Stimulated activated CD4-positive, alpha-beta T cell treated with anti-CD3 and anti-CD28 coated beads, Interleukin-15, amount 100 ng/mL, for 48 hours (primary cell): ENCODE measurements at places on chromosomes 6 and 20.

DNA sequence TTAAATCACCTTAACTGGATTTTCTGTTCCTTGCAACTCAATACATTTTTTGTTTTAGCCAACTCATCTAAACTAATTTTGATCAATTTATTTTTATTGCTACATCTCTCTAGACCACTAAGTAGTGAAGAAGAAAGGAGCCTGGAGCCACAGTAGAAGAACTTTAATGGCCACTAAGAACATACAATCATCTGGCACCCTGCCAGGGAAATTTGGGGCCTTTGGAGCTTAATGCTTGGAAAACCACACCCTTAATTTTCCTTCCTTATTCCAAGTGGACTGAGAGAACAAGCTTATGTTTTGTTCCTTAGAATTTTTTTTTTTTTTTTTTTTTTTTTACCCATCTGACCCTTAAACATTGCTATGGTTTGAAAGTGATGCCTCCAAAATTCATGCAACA lies 12.0 kb upstream of the GMDS start:
- no peak for DNase-seq

- no peak for DNase-seq
These were observed 63.7 kb downstream of the MYB start for GRCh38 chr6:135244805-135245204.

DNA sequence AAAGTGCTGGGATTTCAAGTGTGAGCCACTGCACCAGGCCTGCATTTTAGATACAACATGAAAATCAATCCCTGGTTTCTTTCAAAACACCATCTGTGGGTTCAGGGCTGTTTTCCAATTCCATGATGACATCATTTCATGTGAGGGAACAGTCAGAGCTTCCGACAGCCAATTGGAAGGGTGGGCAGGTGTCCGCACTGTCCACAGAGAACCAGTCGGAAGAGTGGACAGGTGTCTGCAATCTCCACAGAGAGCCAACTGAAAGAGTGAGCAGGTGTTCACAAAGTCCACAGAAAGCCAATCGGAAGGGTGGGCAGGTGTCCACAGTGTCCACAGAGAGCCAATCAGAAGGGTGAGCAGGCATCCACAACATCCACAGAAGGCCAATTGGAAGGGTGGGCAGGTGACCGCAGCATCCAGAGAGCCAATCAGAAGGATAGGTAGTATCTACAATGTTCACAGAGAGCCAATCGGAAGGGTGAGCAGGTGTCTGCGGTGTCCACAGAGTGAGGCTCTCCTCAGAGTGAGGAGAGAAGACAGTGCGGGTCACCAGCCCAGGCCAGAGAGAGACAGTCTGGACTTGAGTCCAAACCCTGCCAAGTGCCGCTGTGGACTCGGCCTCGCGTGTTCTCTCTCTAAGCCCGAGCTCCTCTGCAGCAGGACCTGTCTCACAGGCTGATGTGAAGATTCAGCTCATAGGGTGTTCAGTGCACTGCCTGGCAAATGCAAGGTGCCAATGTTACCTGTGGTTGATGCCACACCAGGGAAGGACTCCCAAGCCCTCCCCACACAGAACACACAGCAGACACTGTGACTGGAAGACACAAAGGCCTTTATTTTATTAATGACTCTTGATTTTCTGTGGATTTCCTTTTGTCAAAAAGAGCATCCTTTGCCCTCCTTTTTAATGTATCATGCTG lies 57.3 kb downstream of the DLL1 start:
- DNase-seq: no peak

DNA sequence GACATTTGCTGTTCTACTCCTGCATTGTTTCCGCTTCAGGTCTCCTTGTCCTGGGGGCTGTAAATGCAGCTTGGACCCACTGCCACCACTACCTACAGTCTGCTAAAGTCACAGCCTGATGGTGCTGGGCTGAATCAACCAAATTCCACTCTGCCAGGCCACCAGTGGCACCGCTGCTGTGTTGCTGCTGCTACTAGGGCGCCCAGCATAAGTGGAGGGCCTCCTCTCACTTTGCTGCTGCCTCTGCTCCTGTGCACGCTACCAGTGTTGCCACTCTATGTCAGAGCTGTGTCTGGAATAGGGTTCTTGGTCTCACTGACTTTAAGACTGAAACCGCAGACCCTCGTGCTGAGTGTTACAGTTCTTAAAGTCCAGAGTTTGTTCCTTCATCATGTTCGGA lies 1.4 kb upstream of the SSR1 start:
- DNase-seq: no peak

GRCh38 chr6:162165479-162165878 lies 562.1 kb downstream of the PRKN start:
- no peak for DNase-seq

- no peak for DNase-seq
These were observed 47.4 kb downstream of the COL21A1 start for GRCh38 chr6:56199956-56200355.

DNA sequence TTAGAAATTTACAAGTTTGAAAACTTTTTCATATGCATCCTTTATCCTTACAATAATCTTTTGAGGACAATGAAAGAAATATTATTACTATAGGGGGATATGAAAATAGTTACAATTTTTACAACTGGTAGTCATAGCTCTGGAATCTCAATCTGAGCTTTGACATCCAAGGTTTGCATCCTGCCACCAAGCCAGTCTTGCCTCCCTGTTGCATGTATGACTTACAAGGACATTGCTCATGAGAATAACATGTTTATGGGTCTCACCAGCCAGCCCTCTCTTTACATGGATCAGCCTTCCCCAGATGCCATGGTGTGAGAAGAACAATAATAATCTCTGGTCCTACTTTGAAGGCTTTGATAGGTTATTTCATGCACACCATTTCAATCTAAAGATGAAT lies 67.5 kb downstream of the THEMIS start:
- DNase-seq: no peak

- no peak for DNase-seq
These were observed 437.3 kb downstream of the DHX35 start for GRCh38 chr20:39399463-39399862.

DNA sequence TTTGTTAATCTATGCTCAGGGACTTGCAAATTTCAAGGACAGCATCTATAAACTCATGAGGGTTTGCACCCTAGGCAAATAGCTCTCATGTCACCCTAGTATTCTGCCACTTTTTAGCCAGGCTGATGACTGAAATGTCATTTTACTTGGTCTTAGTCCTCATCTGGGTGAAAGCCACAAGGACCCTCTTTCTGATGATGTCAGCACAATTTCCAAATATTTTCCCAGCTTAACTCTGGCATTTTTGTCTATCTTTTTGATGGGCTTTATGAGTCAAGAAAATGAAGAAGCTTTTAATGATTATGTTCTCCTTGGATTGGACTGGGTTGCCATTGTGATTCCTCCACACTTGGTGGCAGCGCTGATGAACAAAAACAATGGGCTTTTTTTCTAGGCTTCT lies 420.1 kb upstream of the BTBD3 start:
- DNase-seq: no peak

DNA sequence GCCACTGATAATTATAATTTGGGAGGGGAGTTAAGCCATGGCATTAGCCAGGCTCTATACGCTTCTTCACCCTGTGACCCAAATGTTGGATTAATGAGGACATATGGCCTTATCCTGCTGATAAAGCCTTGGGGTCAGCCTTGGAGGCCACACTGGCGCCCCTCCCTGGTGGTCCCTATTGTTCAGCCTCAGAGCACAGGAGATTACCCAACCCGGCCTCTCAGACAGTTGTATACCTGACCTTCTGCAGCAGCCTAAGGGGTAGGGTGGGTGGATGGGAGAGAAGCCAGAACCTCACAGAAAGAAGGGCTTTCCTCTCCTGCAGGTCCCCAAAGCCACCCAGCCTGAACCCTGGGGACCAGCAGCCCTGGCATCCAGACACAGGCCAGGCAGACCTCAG lies 76.8 kb downstream of the LINC00237 start:
- DNase-seq: no peak

GRCh38 chr6:32685603-32686002 lies 19.1 kb upstream of the HLA-DQB1 start:
- DNase-seq: no peak

- DNase-seq: no peak
These were observed 491.4 kb upstream of the POU3F2 start for GRCh38 chr6:98343004-98343403.

DNA sequence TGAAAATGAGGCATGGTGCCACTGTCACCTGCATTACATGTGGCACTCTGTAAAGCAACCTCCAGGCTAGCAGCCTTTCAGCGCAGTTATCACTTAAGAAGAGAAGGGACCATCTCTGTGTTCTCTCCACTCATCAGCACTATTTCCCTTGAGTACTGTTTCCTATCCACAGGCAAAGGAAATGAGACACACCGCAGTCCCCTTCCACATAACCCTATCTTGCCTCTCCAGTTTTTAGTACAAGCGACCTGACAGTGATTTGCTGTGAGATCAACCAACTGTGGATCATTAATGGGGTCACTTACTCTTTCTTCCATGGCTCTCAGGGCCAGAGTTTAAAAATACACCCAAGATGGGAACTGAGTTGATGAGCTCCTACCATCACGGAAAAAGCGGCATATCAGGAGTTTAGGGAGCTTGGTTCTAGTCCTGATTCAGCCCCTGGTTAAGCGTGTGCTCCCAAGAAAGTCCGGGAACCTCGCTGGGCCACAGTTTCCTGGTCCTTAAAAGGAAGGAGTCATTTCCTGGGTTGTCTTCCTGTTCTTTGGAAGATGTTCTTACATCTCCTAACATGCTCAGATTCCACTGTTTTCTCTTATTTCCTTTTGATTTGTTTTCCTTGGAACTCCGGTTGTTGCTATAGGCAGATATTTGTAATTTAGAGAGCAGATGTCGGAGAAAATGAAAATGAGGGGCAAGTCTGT lies 27.3 kb downstream of the PRDM1 start:
- no peak for DNase-seq

- DNase-seq: peak; percentile 15
These were observed 1.0 kb upstream of the E2F3 start for GRCh38 chr6:20400456-20401204.

- no peak for DNase-seq
These were observed 613.5 kb downstream of the C6orf118 start for GRCh38 chr6:164695896-164696295.

GRCh38 chr6:15518057-15518456 lies 144.8 kb downstream of the DTNBP1 start:
- DNase-seq: no peak

GRCh38 chr6:40845553-40845952 lies 193.5 kb downstream of the UNC5CL start:
- peak; percentile 5 for DNase-seq

DNA sequence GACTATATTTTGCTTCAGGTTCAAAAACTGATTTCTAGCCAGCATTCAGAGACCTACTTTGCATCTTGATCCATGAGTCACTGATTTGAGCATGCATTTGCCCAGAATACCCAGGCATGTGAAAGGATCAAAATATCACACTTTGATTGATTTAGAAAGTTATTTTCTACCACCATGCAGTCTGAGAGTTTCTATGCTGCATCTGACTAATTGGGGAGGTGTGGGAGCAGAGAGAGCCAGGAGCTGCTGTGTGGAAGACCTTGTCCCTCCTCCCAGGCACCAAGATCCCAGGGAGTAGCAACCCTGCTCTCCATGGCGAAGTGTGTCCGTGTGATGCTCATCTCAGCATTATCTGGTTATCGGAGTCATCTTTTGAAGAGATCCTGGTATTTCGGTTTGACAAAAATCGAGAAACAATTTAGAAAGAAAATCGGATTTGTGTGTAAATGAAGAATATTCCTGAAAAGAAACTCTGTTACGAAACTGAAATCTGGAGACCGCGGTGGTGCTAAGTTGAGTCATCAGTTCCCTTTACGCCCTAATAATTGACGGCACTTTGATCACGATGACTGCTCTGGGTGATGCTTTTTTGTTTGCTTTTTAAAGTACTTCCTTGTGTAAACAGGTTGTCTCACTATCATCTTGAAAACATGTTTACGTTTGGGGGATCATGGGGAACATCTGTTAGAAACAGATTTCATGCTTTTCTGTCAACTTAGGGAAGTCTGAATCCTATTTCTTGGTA lies 193.4 kb downstream of the BACH2 start:
- DNase-seq: no peak

DNA sequence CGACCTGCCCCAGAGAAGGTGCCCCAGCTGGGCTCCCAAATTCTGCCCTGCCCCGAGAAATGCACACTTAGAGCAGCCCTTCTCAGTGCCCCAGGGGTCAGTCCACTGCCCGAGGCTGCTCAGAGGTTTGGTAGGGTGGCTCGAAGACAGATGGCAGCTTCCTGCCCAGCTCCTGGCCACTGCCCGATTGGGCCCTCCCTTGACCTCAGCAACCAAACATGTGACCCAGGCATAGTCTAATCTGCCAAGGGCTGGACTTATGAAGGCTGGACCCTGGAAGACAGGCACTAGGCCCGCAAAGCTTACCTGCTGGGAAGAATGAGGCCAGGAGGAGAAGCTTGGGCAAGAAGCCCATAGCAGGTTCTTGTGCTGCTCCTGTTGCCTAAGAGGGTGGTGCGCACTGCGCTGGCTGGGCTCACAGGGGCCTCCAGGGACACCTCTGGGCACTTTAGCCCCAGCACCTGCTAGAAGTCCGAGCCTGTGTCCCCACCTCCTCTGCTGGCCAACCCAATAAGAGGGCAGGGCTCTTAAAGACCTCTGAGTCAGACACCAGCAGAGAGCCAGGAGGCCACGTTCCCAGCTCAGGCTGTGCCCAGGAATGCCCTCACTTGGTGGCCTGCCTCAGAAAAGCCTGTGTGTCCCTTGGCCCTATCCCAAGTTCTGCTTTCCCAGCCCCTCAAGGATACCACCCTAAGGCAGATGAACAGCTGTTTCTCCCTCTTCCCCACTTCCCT lies 5.5 kb downstream of the SIGLEC1 start:
- DNase-seq: no peak

GRCh38 chr6:150711584-150712504 lies 112.2 kb downstream of the PLEKHG1 start:
- no peak for DNase-seq

- DNase-seq: no peak
These were observed 28.5 kb upstream of the ERVFRD-1 start for GRCh38 chr6:11140056-11140455.

DNA sequence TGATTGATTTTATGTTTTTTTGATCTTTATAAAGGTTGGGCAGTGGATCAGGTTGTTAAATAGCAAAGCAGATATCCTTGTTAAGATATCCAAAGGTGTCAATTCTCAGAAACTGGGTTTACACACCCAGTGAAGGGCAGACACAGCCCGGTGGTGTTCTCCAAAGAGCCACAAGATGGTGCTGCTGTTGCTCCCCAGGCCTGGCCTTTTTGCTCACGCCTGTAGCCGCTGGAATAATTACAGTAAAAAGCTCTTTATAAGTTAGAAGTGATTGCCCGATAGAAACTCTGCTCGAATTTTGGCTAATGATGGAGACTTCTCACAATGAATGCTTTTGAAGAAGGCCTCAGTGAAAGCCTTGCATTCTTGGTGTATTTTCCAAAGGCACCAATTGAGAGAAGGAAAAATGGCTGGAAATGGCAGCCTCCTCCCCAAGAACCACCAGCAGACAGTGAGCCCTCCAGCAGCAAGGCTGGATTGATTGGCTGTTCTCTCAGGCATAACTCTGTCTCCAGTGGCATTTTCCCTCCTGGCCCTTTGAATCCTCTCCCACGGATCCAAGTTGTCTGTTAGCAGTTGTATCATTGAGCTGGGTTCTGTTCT lies 120.5 kb upstream of the CHD6 start:
- peak; percentile 28 for DNase-seq

GRCh38 chr6:167588181-167588919 lies 238.4 kb upstream of the AFDN start:
- DNase-seq: no peak

- DNase-seq: no peak
These were observed 123.2 kb upstream of the PRSS16 start for GRCh38 chr6:27124252-27124657.
